ENCODE measurements at places on chromosomes 6 and 20.

DNA sequence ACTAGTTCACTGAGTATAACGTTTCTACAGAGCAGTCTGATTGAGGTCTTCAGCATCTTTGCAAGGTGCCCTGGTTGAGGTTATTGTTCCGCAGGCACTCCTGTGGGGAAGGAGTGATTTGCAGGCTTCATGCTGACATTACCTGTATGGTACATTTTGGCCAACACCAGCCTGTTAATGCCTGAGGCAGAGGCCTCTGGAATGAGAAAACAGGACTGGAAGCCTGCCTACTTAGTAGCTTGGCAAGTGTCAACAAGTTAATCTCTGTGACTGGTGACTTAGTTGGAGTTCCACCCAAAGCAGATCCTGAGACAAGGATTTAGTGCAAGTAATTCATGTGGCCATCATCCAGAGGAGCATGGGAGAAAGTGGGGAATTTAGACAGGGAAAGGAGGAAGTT lies 24.6 kb downstream of the MAS1 start:
- no peak for DNase-seq

- no peak for DNase-seq
These were observed 47.2 kb downstream of the KIF13A start for GRCh38 chr6:17940151-17940792.

- DNase-seq: no peak
These were observed 78.3 kb upstream of the SRSF6 start for GRCh38 chr20:43379239-43379917.

DNA sequence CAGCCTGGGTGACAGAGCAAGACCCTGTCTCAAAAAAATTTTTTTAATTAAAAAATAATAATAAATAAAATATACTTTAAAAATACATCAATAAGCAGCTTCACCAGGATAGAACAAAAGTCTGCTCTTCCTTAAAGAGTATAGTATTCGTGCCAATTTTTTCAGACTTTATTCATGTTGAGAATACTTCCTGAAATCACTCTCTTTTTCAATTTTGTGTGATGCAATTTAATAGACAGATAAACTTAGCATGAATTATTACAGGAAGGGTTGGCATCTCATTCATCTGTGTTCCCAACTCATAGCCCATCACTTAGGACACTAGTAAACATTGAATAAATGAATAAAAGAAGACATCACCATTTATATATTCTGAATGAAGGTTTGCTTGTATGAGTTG lies 52.4 kb downstream of the IPCEF1 start:
- no peak for DNase-seq

DNA sequence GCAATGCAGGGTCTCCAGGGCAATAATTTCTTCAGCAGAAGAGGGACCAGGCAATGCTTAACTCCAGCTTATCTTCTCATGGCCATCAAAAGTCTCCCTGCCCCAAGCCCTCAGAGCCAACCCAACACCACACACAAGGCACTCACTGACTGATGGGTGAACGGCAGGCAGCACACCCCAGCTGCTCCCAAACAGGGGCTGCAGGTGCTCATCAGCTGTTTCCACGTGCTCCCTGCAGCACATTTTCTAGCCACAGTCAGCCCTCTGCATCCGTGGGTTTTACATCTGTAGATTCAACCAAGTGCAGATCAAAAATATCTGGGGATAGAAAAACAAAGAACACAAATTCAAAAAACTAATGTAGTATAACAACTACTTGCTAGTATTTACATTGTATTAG lies 4.0 kb upstream of the GABRR1 start:
- DNase-seq: no peak

DNA sequence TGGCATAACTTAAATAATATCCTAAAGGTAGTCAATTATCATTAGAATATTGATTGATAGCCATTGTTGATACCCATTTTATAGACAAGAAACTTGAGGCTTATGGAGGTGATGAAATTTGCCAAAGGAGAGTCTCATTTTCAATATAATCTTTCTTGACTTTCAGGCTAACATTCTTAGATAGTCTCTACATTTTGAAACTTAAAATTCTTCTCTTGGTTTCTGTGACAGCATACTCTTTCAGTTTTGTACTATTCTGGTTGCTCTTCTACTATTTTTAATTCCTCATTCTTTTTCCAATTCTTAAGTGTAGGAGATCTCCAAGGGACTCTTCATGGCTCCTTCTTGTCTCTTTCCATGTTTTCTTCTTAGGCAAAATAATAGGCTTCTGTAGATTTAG lies 3.7 kb upstream of the SH3BGRL2 start:
- DNase-seq: no peak

- DNase-seq: no peak
These were observed 34.6 kb downstream of the PANK2 start for GRCh38 chr20:3923818-3924217.
